ENCODE measurements at places on chromosomes 5 and 9. TPM values are rescaled to one million over a fixed set of nuclear protein-coding genes. Genes with fewer than 3 reads are reported as not detected.

ADAMTS19 gene
- 0.09 TPM for polyA plus RNA-seq

GABRP gene
- polyA plus RNA-seq, result not detected

DNA sequence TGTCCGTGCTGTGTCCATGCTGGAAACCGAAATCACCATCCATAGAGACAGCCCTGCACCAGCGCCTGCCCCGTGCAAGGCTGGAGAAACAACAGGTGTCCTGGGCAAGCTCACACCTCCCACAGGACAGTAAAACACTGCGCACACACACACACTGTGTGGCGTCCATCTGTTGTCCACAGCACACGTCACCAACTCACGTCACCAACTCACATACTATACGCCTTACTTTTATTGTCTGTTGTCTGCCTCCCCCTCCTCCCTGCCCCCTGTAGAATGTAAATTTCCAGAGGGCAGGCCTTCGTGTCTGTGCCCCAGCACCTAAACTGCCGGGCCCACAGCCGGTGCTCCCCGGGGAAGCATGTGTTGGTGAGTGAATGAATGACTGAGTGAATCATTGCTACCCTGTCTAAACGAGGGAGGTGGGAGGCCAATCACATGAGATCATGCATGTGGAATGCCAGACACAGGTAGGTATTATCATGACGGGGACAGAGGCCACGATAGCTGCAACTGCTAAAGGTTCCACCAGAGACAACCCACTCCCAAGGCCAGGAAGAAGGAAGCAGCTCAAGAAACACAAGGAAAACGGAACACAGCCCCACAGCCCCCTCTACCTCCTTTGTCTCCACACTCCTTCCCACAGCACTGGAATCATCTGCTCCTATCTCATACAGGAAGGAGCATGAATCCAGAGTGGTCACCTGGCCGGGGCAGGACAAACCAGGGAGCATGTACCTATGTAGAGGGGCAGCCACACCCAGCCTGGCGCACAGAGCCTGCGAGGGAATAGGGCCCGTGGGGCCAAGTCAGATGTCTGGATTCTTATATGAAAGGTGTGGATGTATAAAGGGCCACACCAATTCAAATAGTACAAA is 41.9 kb downstream of the STK10 start:
- no peak for DNase-seq

PCDHA10 gene
- 0.09 TPM for polyA plus RNA-seq

DNA sequence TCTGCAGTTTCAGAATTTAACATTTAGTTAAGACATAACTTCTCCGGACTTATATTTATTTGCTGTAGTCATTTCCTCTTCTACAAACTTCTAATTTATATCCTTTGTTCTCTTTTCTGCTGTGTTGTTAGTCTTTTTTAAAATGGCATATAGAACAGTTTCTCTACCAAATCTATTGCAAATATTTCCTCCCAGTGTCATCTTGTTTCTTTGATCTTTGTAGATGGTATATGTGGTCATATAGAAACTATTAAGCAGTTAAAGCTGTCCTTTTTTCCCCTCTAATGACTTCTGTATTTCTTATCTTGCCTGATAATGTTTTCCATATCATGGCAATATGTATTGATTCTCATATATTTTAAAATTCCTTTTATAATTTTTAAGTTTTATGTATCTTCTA is 264.5 kb downstream of the MCTP1 start:
- no peak for DNase-seq

All from fibroblast of lung (primary cell).